Right cardiac atrium (tissue), 5 donors: ENCODE measurements at places on chromosomes 3 and 15. TPM values are rescaled to one million over a fixed set of nuclear protein-coding genes. Genes with fewer than 3 reads are reported as not detected.

The NLGN1 gene
- 0.48 TPM for polyA plus RNA-seq

The ZKSCAN7 gene
- 1.9 TPM for polyA plus RNA-seq

The KIF15 gene
- polyA plus RNA-seq, result 0.29 TPM

The KIF7 gene
- polyA plus RNA-seq, result 4.4 TPM

The CATSPER2 gene
- 2.5 TPM for polyA plus RNA-seq

The CAV3 gene
- polyA plus RNA-seq, result 25.4 TPM

The LINGO1 gene
- 5.1 TPM for polyA plus RNA-seq

The CD80 gene
- 0.14 TPM for polyA plus RNA-seq

The DPPA2 gene
- not detected for polyA plus RNA-seq

The C3orf18 gene
- polyA plus RNA-seq, result 29.5 TPM

The CTXN2 gene
- polyA plus RNA-seq, result not detected

The RTP1 gene
- not detected for polyA plus RNA-seq

The EIF3J gene
- 40.8 TPM for polyA plus RNA-seq

The ANKRD34C gene
- 0.02 TPM for polyA plus RNA-seq

The SERPINI2 gene
- 1.3 TPM for polyA plus RNA-seq

The AHSG gene
- 0.05 TPM for polyA plus RNA-seq

The EPHB1 gene
- 0.23 TPM for polyA plus RNA-seq

The POLR2H gene
- polyA plus RNA-seq, result 37.6 TPM

The SIDT1 gene
- 0.16 TPM for polyA plus RNA-seq

The LMCD1 gene
- 43.4 TPM for polyA plus RNA-seq

The MYO5A gene
- 4.1 TPM for polyA plus RNA-seq

The TM4SF1 gene
- polyA plus RNA-seq, result 130 TPM

The ST3GAL6 gene
- 22.8 TPM for polyA plus RNA-seq

The INKA1 gene
- polyA plus RNA-seq, result 3.9 TPM

The PPP1R14D gene
- polyA plus RNA-seq, result not detected

The AMT gene
- 20.0 TPM for polyA plus RNA-seq

The ONECUT1 gene
- polyA plus RNA-seq, result 0.05 TPM

The TEX264 gene
- polyA plus RNA-seq, result 67.8 TPM

The GHSR gene
- not detected for polyA plus RNA-seq

The ST8SIA2 gene
- 0.23 TPM for polyA plus RNA-seq

The PLXNA1 gene
- 9.9 TPM for polyA plus RNA-seq

The ERICH6 gene
- polyA plus RNA-seq, result not detected

The PKM gene
- polyA plus RNA-seq, result 840 TPM

The ARNT2 gene
- polyA plus RNA-seq, result 3.6 TPM
